Anterior cingulate cortex (tissue), 58 donors: ENCODE measurements at places on chromosomes 7 and 10.

- DNase-seq: no peak
These were observed 11.2 kb upstream of the CUZD1 start for GRCh38 chr10:122856902-122857301.

DNA sequence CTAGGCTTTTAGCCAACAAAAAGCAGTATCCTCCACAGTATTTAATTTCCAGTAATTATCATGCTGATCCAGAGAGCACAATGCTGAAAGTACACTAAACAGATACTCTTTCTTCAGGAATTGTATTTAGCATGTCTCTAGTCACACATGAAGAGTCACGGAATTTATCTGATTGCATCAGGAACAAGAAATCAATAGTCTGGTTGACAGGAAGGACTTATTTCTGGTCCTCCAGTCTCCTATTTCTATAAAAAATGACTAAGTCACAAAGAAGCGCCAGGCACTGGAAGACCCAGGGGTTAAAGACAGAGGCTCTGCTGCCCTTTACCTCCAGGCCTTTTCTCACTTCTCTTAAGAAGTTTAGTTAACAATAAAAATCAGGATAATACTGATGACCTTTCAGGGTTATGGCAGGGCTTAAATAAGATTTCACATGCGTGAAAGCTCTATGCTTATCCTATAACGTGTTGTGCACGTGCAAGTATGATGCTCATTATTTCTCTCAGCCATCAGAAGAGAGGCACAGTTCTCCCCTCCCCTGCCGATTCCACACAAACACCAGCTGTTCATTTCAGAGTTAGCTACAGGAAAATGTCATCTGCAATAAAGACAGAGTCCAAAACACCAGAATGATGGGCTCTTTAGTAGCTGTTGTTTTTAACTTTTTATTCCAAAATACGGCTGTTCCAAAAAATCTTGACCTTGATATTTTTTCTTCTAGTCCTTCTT lies 36.9 kb downstream of the SLC26A4 start:
- no peak for DNase-seq

DNA sequence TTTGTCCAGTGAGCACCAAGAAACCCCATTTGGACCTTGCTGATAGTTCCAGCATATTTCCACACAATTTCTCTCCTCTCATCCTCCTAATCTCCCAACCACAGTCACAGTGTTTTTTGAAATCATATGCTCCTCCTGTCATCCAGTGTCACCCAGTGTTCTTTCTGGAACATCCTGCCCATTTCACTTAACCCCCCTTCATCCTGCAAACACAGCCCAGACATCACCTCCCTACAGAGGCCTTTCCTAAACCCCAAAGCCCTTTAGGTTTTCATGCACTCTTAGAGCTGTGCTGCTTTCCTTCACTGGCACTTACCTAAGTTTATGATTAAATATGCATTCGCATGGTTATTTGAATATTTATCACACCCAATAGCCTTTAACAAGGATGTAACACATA lies 1158.0 kb upstream of the C7orf33 start:
- no peak for DNase-seq

GRCh38 chr7:93040355-93040754 lies 77.4 kb downstream of the SAMD9 start:
- DNase-seq: no peak

DNA sequence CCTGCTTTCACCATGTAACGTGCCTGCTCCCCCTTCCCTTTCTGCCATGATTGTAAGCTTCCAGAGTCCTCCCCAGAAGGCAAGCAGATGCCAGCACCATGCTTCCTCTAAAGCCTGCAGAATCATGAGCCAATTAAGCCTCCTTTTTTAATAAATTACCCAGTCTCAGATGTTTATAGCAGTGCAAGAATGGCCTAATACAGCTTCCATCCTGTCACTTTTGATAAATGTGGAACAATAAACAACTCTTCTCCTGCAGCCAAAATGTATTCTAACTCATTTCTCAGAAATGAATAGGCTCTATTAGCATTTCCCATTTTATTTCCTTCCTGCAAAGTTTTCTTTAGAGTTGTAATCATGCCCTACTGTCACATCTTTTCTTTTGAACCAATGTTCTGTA lies 43.4 kb downstream of the C7orf25 start:
- DNase-seq: no peak
